ENCODE measurements at places on chromosomes 3 and 15. TPM values are rescaled to one million over a fixed set of nuclear protein-coding genes. Genes with fewer than 3 reads are reported as not detected.

LRRC31 gene
- total RNA-seq = not detected

UCN2 gene
- total RNA-seq = 7.9 TPM

C3orf70 gene
- total RNA-seq = 0.03 TPM

U2SURP gene
- total RNA-seq = 77.7 TPM

STAC gene
- 2.2 TPM for total RNA-seq

PROS1 gene
- total RNA-seq = 13.8 TPM

CD86 gene
- not detected for total RNA-seq

Data from A549 treated with Hydrocortisone at 1 μM for 4 hours (cell line).